Stimulated activated CD8-positive, alpha-beta memory T cell treated with anti-CD3 and anti-CD28 coated beads, Interleukin-4, amount 100 ng/mL, for 48 hours (primary cell): ENCODE measurements at places on chromosomes 3 and 15.
A peak's percentile ranks its signal among the peaks of the same experiment; 100 is the strongest.

GRCh38 chr3:171165983-171166382 is 139.5 kb upstream of the SLC2A2 start:
- no peak for DNase-seq

GRCh38 chr15:36688310-36689011 is 109.0 kb downstream of the CDIN1 start:
- DNase-seq, result no peak

DNA sequence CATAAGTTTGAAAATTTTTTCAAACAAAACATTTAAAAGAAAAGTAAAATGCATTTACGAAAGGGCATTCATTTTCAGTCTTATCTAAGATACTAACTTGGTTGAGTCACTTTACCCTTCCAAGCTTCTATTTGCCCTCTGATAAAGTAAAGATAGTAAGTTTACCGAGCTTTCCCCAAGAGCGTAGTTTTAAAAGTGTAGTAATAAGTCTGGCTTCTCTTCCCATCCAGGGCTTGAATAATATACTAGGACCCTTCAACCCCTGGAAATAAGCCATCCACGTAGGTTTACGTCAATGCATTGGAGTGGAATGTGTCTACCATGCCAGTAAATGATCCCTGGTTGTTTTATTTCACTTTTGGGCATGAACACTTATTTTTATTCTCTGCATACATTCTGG is 608.3 kb downstream of the NTRK3 start:
- no peak for DNase-seq

DNA sequence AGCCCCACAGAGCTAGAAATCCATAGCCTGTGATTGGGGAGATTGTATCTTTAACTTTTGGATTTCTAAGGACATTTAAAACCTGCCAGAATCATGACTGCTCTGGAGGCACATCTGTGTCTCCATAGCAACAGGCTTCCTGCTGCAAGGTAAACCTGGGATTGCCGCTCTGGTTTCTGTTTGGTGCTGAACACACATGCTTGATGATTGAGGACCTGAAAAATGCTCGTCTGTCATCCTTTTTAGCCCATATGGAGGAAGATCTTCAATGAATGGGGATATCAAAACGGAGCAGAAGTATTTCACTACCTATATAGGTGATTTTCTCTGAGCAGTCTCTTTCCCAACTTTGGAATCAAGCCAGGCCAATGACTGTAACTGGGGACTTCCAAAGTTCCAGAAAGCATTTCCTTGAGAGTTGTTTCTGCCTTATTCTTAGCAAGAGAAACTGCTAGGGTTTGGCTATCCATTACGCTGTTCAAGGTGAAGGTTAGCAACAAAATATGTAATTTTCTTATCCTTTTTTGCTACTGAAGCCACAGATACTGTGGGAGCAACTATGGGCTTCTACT is 96.5 kb upstream of the TNIK start:
- no peak for DNase-seq

- no peak for DNase-seq
Observed at GRCh38 chr3:184414418-184415202, 34.8 kb downstream of the CHRD start.

DNA sequence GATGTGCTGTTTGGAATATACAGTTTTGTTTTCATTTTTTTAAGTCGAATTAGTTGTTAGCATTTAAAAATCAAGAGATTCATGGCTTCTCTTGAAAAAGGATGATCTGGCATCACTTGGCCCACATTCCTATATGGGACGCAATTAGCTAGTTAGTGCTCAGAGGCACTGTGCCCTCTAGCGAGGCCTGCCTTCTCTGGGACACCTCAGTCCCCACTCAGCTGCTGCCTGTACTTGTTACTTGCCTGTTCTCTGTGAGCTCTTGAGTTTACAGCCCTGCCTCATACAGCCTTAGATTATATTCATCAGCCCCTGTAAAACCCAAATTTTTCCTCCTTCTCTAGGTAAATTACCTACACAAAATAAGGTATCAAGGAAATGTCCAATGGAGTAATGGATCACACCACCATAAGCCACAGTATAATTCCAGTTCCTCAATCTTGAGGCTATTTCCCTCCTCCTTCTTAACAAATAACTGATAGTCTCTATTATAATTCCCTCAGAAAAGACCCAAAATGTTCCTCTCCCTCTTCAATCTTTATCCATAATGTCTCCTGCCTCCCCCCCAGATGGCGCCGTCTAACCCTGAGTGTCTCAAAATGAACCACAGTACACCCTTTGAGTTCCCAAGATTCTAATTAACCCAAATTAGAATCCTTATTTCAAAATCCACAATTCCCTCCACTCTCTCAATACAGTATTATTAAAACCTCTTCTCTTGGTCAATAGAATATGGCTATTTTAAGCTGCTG is 2.7 kb downstream of the ZMAT3 start:
- peak; percentile 52 for DNase-seq

GRCh38 chr3:195807681-195808121 is 4.0 kb downstream of the MUC4 start:
- DNase-seq, result no peak

GRCh38 chr15:89143503-89144162 is 55.4 kb downstream of the ABHD2 start:
- DNase-seq, result no peak

- no peak for DNase-seq
Observed at GRCh38 chr15:85578941-85579701, 198.7 kb downstream of the AKAP13 start.

DNA sequence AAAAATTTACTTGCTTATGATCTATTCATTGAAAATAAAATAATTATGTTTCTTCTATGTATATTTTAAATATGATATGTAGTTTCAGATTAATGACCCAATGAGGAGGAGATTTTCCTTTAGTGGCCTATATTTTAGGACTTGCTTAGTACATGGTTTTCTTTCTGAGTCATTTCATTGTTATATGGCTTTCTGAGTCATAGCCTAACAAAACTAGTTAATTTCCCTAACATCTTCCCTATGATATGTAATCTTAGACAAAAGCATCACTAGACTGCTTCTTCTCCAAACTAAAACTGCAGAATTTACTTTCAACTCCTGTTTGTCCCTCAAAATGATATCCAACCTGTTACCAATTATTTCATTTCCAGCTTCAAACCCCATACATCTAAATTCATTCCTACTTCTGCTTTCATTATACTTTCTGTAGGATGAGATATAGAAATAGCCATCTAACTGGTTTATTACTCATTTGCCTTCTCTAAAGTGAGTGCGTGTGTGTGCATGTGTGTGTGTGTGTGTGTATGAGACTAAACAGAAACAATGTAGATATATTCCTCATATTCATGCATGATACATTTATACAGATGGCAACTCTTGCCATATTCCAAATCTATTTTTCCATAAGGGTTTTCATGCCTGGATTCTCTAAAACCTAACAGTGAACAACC is 915.0 kb upstream of the GBE1 start:
- no peak for DNase-seq

GRCh38 chr3:169161011-169161410 is 502.5 kb downstream of the MECOM start:
- no peak for DNase-seq

GRCh38 chr3:65884071-65884470 is 154.6 kb downstream of the MAGI1 start:
- DNase-seq, result no peak

GRCh38 chr3:66642484-66642883 is 141.7 kb upstream of the LRIG1 start:
- no peak for DNase-seq

DNA sequence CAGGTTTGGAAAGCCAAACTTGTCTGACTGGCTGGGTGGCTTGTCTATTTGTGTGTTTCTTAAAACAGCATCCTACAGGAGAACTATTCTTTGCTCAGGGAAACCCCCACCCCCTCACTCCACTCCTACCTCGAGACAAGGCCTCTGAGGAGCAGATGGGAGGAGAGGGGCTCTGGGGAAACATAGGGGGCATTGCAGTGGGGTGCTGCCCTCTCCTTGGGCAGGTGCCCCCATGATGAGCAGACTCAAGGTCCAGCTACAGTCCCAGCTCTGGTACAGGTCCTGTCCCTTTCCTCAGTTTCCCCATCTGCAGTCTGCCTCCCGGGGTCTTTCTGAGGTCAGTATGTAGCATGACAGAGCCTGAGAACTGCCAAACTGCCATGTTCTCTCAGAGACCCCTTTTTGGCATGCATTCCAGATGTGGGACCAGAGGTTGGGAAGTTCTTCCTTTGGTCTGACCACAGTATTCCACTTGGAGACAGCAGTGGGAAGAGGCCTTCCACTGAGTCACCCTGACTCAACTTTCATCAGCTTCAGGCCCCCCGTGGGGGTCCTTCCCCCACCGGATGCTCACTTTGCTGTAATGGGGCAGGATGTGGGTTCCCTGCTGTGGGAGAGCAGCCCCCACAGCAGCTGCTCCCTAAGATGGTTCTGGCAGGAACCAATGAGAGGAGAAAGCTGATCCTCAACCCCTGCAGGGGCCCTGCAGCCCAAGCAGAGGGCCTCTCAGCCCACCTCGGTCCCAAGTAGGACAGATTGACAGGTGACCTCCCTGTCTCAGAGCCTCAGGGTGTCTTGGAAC is 32.3 kb upstream of the CYP11A1 start:
- DNase-seq, result peak; percentile 79
